ENCODE measurements at places on chromosomes 12 and 14.

DNA sequence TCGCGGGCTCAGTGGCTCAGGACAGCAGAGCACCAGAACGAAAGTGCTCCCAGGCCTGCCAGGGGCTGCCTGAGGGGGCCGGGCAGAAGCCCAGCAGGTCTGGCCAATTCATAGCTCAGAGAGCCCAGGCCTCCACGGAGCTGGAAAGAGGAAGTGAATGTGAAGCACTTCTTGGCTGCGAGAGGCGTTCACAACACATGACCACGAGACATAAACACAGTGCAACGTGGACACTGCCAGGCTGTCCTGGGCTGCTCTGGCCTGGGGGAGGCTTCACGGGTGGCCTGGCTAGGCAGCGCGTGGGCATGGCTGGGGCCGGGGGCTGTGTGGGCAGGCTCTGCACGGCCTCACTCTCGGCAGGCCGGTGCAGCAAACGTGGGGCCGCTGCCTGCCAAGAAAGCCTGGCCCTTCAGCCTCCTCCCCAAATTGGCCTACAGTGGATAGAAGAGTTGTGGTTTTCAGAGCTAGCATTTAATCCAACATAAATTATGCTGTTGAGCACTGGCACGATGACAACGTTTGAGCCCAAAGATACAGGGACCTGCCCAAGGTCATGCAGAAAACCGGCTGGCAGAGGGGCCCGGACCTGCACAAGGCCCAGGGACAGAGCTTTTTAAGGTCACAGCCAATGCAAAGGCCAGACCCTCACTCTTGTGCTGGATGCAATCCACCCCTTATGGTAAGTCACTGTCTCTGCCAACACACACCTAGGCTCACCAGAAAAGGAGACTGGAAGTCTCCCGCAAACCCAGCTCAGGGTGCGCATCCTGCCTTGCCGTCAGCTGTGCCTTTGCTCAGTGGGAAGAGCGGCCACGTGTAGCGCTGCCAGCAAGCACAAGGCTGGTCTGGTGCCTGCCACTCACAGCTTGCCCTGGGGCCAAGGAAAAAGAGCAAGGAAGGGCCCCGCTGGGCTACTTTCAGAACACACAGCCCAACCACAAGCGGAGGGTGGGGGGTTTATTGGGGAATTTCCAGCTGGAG is 8.6 kb downstream of the SLC25A29 start:
- DNase-seq, result no peak

DNA sequence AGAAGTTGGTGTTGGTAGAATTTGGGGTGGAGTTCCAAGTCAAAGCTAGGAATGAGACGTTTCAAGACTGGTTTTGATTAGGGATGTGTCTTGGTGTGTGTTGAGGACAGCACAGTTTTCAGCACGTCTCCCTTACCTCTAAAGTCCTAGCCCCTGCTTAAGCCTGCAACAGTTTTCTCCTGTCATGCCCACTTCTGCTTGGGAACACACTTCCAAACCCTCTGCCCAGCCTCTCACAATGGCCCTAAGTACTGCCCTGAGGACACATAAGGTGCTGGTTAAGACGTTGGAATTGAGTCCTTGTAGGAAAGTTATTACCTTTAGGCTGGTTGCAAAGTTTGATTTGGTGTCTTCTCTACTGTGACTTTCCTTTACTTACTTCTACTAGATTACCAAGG is 710 bp upstream of the BMAL2 start:
- DNase-seq, result no peak

DNA sequence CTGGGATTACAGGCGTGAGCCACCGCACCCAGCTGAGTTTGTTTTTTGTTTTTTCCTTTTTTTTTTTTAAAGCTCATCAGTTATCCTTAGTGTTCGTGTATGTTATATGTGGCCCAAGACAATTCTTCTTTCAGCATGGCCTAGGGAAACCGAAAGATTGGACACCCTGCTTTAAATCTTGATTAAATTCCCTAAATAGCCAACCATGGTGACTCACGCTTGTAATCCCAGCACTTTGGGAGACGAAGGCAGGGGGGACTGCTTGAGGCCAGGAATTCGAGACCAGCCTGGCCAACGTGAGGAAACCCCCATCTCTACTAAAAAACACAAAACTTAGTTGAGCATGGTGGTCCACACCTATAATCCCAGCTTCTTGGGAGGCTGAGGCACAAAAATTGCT is 131.1 kb downstream of the MED13L start:
- DNase-seq, result no peak

- DNase-seq, result no peak
Observed at GRCh38 chr14:31752867-31753661, 191.9 kb downstream of the NUBPL start.

- DNase-seq, result no peak
Observed at GRCh38 chr14:35159742-35160409, 37.5 kb downstream of the PRORP start.

DNA sequence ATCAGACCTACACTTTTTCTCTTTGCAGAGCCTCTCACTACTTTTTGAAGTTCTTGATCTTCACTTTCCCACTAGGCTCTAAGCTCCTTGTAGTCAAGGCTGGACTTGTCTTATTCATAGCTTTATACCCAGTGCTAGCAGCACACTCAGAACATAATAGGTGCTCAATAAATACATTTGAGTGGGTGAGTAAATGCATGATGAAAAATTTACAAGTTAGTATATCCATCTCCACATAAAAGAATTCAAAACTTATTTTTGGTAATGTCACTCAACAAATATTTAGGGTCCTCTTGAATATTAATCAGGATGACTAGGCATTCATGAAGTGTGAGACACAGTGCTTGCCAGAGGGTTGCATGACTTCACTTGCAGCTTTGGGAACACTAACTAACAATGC is 52.6 kb downstream of the NRXN3 start:
- DNase-seq, result no peak

DNA sequence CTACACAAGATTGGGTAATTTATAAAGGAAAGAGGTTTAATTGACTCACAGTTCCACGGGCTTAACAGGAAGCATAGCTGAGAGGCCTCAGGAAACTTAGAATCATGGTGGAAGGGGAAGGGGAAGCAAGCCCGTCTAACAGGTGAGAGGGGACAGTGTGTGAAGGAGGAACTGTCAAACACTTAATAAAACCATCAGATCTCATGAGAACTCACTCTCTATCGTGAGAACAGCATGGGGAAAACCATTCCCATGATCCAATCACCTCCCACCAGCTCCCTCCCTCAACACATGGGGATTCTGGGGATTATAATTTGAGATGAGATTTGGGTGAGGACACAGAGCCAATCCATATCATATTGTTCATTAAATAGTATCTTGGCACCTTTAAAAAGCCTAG is 56.1 kb downstream of the EPS8 start:
- no peak for DNase-seq

GRCh38 chr12:22254478-22254877 is 80.0 kb downstream of the ST8SIA1 start:
- no peak for DNase-seq

- DNase-seq, result no peak
Observed at GRCh38 chr12:12425001-12425400, 68.1 kb downstream of the BORCS5 start.

DNA sequence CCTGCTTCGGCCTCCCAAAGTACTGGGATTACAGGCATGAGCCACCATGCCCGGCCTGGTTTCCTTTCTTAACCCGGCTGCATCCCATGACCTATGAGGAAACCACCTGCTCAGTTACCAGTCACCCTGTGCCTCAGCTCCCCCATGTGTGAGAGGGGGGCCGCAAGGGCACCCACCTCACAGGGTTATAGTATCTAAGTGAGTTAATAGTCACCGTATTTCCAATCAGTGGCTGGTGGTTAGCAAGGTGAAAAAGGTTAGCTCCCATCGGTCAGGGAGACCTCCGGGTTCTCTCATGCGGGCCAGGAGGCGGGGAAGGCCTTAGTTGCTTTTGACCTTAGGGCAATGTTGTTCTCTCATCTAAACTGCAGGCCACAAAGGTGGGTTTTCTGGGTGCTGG is 6.7 kb downstream of the LRP1 start:
- no peak for DNase-seq

- no peak for DNase-seq
Observed at GRCh38 chr14:65940056-65940735, 527.7 kb downstream of the FUT8 start.

Data from activated gamma-delta T cell treated with anti-CD3 and anti-CD28 coated beads, Interleukin-2, amount 50 U/mL, for 16 hours (primary cell).